Epithelial cell of umbilical artery (primary cell): ENCODE measurements at places on chromosomes 5 and 9. TPM values are rescaled to one million over a fixed set of nuclear protein-coding genes. Genes with fewer than 3 reads are reported as not detected.

The POLR3G gene
- total RNA-seq = 13.6 and 20.1 TPM in 2 replicates

The PNPLA7 gene
- total RNA-seq = under 0.01 and 0.15 TPM in 2 replicates

The KCNV2 gene
- not detected in 2 replicates for total RNA-seq

The ECM2 gene
- total RNA-seq = 0.32 TPM in 1 of 2 replicates, not detected in the other

The LCN6 gene
- not detected in 2 replicates for total RNA-seq

The NDUFS6 gene
- 47.3 and 91.6 TPM in 2 replicates for total RNA-seq

The SMIM33 gene
- under 0.01 TPM in 1 of 2 replicates, not detected in the other for total RNA-seq

The MOB3B gene
- not detected in 2 replicates for total RNA-seq

The MYMK gene
- not detected in 2 replicates for total RNA-seq

The COL27A1 gene
- 6.2 and 6.7 TPM in 2 replicates for total RNA-seq

The TAF11L10 gene
- total RNA-seq = not detected in 2 replicates

The PFDN1 gene
- total RNA-seq = 70.4 and 116 TPM in 2 replicates

The SH3GL2 gene
- 0.32 TPM in 1 of 2 replicates, not detected in the other for total RNA-seq

The IFNA10 gene
- total RNA-seq = not detected in 2 replicates

The TXNDC8 gene
- total RNA-seq = not detected in 2 replicates

The NIM1K gene
- not detected in 2 replicates for total RNA-seq

The MED27 gene
- 10.8 and 14.9 TPM in 2 replicates for total RNA-seq

The C5orf63 gene
- total RNA-seq = 0.32 and 1.7 TPM in 2 replicates

The TPRN gene
- 4.6 and 5.5 TPM in 2 replicates for total RNA-seq

The SSBP2 gene
- 4.1 and 4.5 TPM in 2 replicates for total RNA-seq

The OGN gene
- total RNA-seq = not detected in 2 replicates

The AGXT2 gene
- not detected in 2 replicates for total RNA-seq

The PCDHA11 gene
- under 0.01 TPM in 1 of 2 replicates, not detected in the other for total RNA-seq

The KIF20A gene
- 52.6 and 77.2 TPM in 2 replicates for total RNA-seq

The OMD gene
- total RNA-seq = not detected in 2 replicates

The ADAMTS6 gene
- 86.4 and 100 TPM in 2 replicates for total RNA-seq

The ATG10 gene
- 10.0 and 11.7 TPM in 2 replicates for total RNA-seq

The ZNF366 gene
- total RNA-seq = 0.97 and 2.6 TPM in 2 replicates

The PCDHGA5 gene
- 0.30 and 0.32 TPM in 2 replicates for total RNA-seq

The DOCK8 gene
- total RNA-seq = 0.46 and 1.3 TPM in 2 replicates

The OR1J2 gene
- not detected in 2 replicates for total RNA-seq

The DNAI1 gene
- total RNA-seq = not detected in 2 replicates

The PCDHB16 gene
- total RNA-seq = under 0.01 TPM in 2 replicates

The ANKRD31 gene
- not detected in 2 replicates for total RNA-seq

The IL4 gene
- total RNA-seq = not detected in 2 replicates

The LCN15 gene
- total RNA-seq = not detected in 2 replicates

The MARCHF11 gene
- not detected in 2 replicates for total RNA-seq

The PRDM9 gene
- total RNA-seq = not detected in 2 replicates

The NRG2 gene
- under 0.01 and 2.4 TPM in 2 replicates for total RNA-seq

The IL17B gene
- total RNA-seq = 0.91 TPM in 1 of 2 replicates, not detected in the other

The NR5A1 gene
- not detected in 2 replicates for total RNA-seq

The PCDHA9 gene
- total RNA-seq = under 0.01 and 0.15 TPM in 2 replicates

The TRIP13 gene
- 42.6 and 53.5 TPM in 2 replicates for total RNA-seq

The PCDHA13 gene
- 0.15 TPM in 1 of 2 replicates, not detected in the other for total RNA-seq

The TEK gene
- total RNA-seq = 88.0 and 110 TPM in 2 replicates

The RANBP17 gene
- 13.5 and 20.1 TPM in 2 replicates for total RNA-seq

The PCDHGB4 gene
- total RNA-seq = 4.9 and 10.1 TPM in 2 replicates

The ISL1 gene
- 0.76 TPM in 1 of 2 replicates, not detected in the other for total RNA-seq
